ENCODE measurements at places on chromosomes 6 and 20. TPM values are rescaled to one million over a fixed set of nuclear protein-coding genes. Genes with fewer than 3 reads are reported as not detected.

The TOX2 gene
- 1.1 TPM for total RNA-seq

The PRKN gene
- total RNA-seq = 1.1 TPM

The SNAI1 gene
- 0.92 TPM for total RNA-seq

The PPP1R16B gene
- total RNA-seq = not detected

The HBS1L gene
- total RNA-seq = 165 TPM

The GNAS-AS1 gene
- 1.2 TPM for total RNA-seq
